ENCODE measurements at places on chromosomes 3 and 15. TPM values are rescaled to one million over a fixed set of nuclear protein-coding genes. Genes with fewer than 3 reads are reported as not detected.

DNA sequence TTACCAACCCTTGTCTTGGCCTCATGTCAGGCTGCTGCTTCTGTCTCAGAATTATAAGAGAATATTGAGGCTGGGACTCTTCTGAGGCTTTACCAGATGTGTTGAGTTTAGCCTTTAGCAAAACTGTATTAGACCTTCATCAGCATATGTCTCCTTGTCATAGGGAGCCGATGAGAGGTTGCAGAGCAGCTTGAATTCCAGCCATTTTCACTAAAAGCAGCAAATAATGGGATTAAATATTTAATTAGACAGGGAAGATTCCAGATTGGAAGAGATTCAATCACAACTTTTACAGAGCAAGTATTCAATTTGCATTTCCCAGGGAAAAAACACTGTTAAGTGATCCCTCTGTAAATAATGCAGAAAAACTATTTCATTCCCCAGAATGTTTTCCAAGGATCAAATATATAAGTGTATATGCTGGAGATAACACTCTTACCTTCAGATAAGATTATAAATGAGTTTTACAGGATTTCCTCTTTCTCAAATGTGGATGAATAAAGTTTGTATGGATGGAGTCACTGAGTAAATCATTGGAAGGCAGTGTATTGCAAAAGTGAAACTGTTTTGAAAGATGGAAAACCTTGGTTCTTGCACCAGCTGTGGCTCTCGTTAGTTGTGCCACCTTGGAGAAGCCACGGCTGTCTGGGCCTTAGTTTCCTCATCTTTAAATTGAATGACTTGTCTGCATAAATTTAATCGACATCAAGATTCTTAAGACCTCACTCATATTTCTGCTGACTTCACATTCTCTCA is 466.4 kb upstream of the SGO1 start:
- no peak for DNase-seq

- DNase-seq: peak; percentile 94
Observed at GRCh38 chr15:20340931-20341661, 200.5 kb downstream of the GOLGA6L6 start.

DNA sequence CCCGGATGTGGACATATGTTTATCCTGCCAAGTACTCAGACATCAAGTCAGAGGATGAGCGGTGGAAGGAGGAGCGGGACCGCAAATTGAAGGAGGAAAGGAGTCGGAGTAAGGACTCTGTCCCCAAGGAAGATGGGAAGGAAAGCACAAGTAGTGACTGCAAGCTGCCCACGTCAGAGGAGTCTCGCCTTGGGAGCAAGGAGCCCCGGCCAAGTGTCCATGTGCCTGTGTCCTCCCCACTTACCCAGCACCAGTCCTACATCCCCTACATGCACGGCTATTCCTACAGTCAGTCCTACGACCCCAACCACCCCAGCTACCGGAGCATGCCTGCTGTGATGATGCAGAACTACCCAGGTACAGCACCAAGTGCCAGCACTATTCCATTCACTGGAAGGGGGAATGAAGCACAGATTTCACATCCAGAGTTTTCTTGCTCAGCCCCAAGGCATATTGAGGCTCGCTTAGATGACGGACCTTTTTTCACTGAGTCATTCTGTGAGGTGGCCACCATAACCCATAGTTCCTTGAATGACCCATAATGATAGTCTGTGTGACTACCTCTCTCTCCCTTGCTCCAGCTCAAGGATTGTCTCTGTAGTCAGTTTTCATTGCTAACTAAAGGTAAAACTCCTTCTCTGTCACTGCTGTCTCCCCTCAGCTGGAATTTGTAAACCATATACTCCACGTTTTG is 97.1 kb downstream of the RBPMS2 start:
- DNase-seq: no peak

GRCh38 chr3:141594357-141594756 is 107.5 kb downstream of the RASA2 start:
- no peak for DNase-seq

DNA sequence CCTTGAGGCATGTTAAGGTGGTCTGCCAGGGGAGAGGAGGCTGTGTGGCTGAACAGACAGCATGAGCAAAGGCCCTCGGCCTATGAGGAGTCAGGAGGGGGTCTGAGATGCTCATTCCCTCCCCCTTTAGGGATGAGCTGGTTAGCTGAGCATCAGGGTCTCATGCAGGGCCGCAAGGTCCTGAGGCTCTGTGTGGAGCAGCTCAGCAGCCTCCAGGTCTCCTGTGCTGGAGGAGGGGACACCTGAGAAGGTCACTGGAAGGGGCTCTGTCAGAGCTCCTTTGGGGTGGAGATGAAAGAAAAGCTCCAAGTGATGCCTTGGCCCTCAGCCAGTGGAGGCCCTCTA is 67.1 kb downstream of the RASGRF1 start:
- DNase-seq: no peak

ADAMTS17 gene
- 22.4 TPM for total RNA-seq

DNA sequence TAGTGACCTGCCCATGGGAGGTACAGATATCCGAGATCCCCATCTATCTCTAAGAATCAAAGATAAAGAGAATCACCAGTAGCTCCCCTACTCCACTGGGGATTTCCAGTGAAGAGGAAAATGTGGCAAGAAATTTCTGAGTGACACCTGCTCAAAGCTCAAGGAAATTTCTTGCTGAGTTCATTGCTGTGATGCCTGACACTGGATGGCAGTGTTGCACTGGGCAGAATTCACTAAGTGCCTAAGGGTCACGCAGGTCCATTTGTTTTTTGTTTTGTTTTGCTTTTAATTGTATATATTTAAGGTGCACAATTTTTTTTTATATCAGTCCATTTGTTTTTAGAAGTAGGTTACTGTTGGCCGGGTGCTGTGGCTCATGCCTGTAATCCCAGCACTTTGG is 109.5 kb upstream of the KCNAB1 start:
- DNase-seq: no peak

FBN1 gene
- total RNA-seq: 2.7 TPM

GNB5 gene
- total RNA-seq: 12.7 TPM
